ENCODE measurements at places on chromosomes 4 and X. TPM values are rescaled to one million over a fixed set of nuclear protein-coding genes. Genes with fewer than 3 reads are reported as not detected.

OPHN1 gene
- total RNA-seq, result 20.6 TPM

TREX2 gene
- not detected for total RNA-seq

CLTRN gene
- not detected for total RNA-seq

CPZ gene
- total RNA-seq, result not detected

CPE gene
- 24.4 TPM for total RNA-seq

ZBED1 gene
- total RNA-seq, result 56.0 TPM

SSX4B gene
- total RNA-seq, result not detected

IBSP gene
- not detected for total RNA-seq

CABS1 gene
- not detected for total RNA-seq

LAMTOR3 gene
- 28.6 TPM for total RNA-seq

SATL1 gene
- total RNA-seq, result not detected

XKRX gene
- 23.8 TPM for total RNA-seq

MMGT1 gene
- 10.7 TPM for total RNA-seq

KLF8 gene
- total RNA-seq, result 2.1 TPM

SHISA3 gene
- 1.6 TPM for total RNA-seq

CBLL2 gene
- not detected for total RNA-seq

RASSF6 gene
- 45.0 TPM for total RNA-seq

TMEM33 gene
- total RNA-seq, result 50.3 TPM

AMER1 gene
- 6.6 TPM for total RNA-seq

FBXO8 gene
- 24.8 TPM for total RNA-seq

DNAAF6 gene
- total RNA-seq, result not detected

XPNPEP2 gene
- 875 TPM for total RNA-seq

P2RY10 gene
- 0.80 TPM for total RNA-seq

GIMD1 gene
- total RNA-seq, result not detected

All from Peyer's patch (tissue), 4 donors.